ENCODE measurements at places on chromosomes 3 and 15.

GRCh38 chr15:61031532-61031931 is 197.6 kb downstream of the RORA start:
- no peaks in the 10 kb centered on the region for H3K4me1 ChIP-seq
- H3K27me3 ChIP-seq = no peaks in the 10 kb centered on the region
- no peak overlapping the region for H3K4me3 ChIP-seq
- no peaks in the 10 kb centered on the region for H3K36me3 ChIP-seq

DNA sequence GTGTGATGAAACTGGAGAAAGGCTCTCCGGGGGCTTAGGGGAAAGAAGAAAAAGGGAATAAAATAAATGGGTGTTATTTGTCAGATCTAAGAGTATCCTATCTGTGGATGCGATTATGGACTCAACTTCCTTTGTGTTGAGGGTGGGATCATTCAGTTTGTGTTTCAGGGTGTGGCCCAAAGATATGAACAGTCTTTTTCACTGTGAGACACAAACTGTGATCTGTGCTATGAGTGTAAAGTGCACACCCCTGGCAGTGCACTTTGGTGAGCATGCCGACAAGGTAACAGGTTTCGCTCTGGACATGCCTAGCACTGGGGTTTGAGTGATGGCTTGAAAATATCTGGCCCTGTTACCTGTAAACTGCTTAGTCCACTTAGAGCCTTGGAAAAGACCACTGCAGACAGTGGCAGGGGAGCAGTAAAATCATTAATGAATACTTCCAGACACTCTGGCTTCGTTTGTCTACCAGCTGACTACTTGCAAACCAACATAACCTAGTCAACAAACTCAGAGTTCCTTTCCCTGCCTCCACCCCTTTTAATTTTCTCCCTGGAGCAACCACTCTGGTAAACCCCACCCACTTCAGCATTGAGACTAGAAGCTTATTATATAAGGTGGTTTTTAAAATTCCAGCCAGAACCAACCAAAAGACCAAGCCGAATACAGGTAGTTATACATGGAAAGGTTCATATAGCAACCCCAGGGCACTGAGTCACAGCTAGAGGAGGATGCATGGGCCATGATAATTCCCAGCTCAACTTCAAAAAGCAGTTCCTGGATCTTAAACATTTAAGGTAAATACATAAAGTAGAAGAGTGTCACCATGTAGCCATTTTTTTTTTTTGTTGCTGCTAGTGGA is 55.1 kb downstream of the TAMM41 start:
- H3K36me3 ChIP-seq = no peaks in the 10 kb centered on the region
- no peak overlapping the region for H3K4me3 ChIP-seq
- no peaks in the 10 kb centered on the region for H3K27me3 ChIP-seq
- DNase-seq = no peak
- H3K27ac ChIP-seq = no peak overlapping the region

DNA sequence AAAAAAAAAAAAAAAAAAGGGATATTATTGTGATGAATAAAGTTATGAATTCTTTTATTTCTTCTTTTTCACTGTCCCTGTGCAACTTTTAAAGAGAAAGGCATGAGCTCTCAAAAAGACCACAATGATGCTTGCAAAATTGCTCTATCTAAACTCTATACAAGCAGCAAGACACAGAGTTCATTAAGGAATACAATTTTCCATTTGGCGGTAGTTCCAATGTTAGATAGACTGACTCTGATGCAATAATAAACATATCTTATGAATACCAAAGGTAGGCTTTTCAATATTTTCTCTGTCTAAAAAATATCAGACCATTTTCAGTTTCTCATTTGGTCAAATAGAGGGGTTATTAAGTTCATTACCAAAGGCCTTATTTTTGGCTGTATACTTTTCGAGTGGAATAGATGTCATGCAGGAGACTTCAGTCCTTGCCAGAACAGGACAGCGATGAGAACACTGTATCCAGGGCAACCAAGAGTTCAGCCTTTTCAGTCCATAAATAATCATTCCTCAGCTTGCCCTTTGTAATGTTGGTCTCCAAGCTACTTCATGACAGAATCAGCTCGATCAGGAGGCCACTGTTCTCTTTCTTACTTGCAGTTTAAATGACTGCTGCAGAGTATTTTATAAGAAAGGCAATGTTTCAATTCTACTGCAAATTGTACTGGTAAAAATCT is 162.9 kb upstream of the FAM3D start:
- H3K27me3 ChIP-seq = peaks cover 2% of the 10 kb centered on the region
- H3K36me3 ChIP-seq = no peaks in the 10 kb centered on the region
- no peak for DNase-seq
- no peak overlapping the region for H3K27ac ChIP-seq

GRCh38 chr3:55488398-55489055 is 1.4 kb upstream of the WNT5A start:
- no peak for DNase-seq
- peaks cover 28% of the 10 kb centered on the region for H3K27me3 ChIP-seq
- H3K4me1 ChIP-seq = peaks cover 17% of the 10 kb centered on the region
- H3K4me3 ChIP-seq = peak overlapping the region; percentile 80
- no peak overlapping the region for H3K27ac ChIP-seq

- no peak for DNase-seq
- H3K4me1 ChIP-seq = peaks cover 17% of the 10 kb centered on the region
- H3K27ac ChIP-seq = peak overlapping the region; percentile 59
- no peak overlapping the region for H3K4me3 ChIP-seq
- H3K36me3 ChIP-seq = peaks cover 9% of the 10 kb centered on the region
Measured at GRCh38 chr3:32888739-32889138, 62.7 kb upstream of the CCR4 start.

All from glutamatergic neuron (in vitro differentiated cells).